Smooth muscle cell of the pulmonary artery (primary cell): ENCODE measurements at places on chromosomes 12 and 14. TPM values are rescaled to one million over a fixed set of nuclear protein-coding genes. Genes with fewer than 3 reads are reported as not detected.

CACNA2D4 gene
- 0.07 and 1.5 TPM in 2 replicates for total RNA-seq

GYS2 gene
- 0.03 TPM in 1 of 2 replicates, not detected in the other for total RNA-seq

KRT80 gene
- total RNA-seq: 0.65 and 0.83 TPM in 2 replicates

PLEKHD1 gene
- under 0.01 and 0.07 TPM in 2 replicates for total RNA-seq

YEATS4 gene
- total RNA-seq: 8.2 and 9.8 TPM in 2 replicates

PRH2 gene
- total RNA-seq: not detected in 2 replicates

TAS2R46 gene
- total RNA-seq: 2.6 and 4.8 TPM in 2 replicates

GNG2 gene
- 13.7 and 43.6 TPM in 2 replicates for total RNA-seq

TAS2R9 gene
- total RNA-seq: not detected in 2 replicates

GDF3 gene
- not detected in 2 replicates for total RNA-seq
